ENCODE measurements at places on chromosomes 12 and 14.

DNA sequence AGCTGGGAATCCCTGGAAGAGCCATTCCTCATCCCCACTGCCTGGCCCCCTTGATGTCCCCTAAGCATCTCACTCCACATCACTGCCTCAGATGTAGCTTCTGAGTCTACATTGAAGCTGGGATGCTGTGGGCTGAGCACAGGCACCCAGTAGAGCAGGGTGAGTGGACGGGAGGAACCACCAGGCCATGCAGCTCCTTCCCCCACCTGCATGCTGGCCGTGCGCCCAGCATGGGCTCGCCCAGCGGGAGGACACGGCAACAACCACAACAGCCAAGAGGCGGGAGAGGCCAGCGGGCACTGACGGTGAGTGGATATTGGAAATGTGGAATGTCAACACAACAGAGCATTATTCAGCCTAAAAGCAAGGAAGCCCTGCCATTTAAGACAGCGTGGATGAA, 310.9 kb downstream of the ADGRD1 start:
- ATAC-seq = no peak

DNA sequence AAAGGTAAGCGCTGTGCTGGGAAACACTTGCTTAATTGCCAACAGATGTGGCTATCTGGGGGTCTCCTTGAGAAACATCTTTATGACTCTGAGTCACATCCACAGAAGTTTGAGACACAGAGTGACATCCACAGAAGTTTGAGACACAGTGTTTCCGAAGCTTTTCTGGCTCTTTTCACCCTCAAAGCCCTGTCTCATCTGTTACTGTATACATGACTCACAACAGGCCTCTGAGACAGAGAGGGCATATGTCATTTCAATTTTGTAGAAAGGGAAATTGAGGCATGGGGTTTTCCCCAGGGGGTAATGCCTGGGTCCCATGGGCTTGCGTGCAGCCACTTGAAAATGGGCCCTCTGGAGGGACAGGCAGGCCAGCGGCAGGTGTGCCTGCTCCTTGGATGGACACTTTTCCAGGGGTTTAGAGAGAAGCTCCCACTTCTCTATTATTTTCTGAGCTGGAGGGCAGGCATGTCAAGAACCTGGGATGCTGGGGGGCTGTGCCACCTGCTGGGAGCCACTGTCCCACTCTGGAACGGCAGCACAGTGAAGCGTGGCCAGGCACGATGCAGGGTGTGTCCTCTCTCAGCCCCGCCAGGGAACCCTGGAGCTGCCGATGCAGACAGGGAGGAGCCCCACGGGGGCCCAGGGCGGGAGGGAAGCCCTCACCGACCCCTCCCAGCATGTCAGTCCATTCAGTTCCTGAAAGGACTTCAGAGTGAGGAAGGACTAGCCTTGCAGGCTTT, 111.3 kb upstream of the FKBP4 start:
- ATAC-seq = peak; percentile 76

DNA sequence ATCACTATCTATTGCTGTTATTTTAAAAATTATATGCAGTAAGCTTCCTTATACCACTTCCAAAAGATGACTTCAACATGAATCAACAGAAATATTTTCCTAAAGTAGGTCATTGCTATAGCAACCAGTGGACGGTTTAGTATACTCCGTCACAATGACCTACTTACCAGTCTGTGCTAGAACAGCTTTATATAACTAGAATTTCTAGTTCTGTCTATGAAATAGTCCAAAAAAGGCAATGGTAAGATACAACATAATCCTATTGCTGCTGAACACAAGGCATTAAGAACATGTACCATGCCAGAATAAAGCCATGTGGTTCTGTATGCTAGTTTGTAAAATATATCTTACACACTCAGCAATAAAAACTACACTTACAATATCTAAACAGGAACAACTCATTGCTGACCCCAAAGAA, 40.7 kb upstream of the MTERF2 start:
- ATAC-seq = peak; percentile 94

DNA sequence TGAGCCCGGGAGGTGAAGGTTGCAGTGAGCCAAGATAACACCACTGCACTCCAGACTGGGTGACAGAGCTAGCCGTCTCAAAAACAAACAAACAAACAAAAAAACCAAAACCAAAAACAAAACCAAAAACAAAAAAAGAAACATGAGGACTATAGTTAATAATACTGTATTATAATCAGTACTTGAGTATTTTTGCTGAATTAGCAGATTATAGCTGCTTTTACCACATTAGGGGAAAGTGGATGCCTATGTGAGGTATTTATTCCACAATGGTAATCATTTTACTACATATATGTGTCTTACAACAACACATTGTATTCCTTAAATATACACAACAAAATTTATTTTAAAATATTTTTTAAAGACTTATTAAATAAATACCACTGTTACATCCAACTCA, 101.4 kb upstream of the PPP4R3A start:
- ATAC-seq = no peak
